Skin of body (tissue), 3 donors: ENCODE measurements at places on chromosomes 3 and 15. TPM values are rescaled to one million over a fixed set of nuclear protein-coding genes. Genes with fewer than 3 reads are reported as not detected.
A peak's percentile ranks its signal among the peaks of the same experiment; 100 is the strongest.

- DNase-seq: no peak
These were observed 951.5 kb upstream of the CFAP20DC start for GRCh38 chr3:60001369-60001768.

- DNase-seq: no peak
These were observed 14.8 kb downstream of the ABCF3 start for GRCh38 chr3:184200825-184201224.

The SLC15A2 gene
- 7.7 TPM for total RNA-seq

GRCh38 chr15:46297766-46298165, 662.9 kb downstream of the SQOR start:
- no peak for DNase-seq

The GPR176 gene
- 10.3 TPM for total RNA-seq

DNA sequence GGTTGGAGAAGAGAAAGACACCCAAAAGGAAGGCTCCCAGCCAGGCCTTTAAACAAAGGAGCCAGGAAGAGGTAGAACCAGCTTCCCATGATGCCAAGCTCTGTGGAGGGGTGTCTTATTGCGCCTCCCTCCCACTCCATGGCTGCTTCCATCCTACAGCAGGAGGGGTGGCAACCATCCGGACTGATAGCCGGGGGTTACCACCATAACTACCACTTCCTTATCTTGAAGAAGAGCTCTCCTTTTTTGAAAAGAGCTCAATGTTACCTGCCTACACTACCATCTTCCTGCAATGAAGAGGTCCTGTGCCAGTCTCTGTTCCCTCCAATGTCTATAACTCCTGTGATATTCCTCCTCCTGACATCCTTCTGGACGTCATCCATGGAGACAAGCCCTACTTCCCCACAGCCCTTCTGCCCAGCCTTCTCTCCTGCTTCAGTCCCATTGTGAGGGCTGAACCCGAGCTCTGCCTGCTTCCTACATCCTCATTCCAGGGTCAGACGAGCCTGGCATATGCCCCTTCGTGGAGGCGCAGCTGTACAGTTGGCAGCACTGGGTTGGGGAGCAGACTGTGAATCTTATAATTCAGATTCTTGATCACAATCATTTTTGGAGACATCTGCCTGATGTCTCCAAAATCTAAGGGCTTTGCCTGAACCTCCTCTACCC, 8.5 kb downstream of the CCDC9B start:
- no peak for DNase-seq

- DNase-seq: no peak
These were observed 86.1 kb upstream of the CGNL1 start for GRCh38 chr15:57290187-57290586.

- no peak for DNase-seq
These were observed 335.1 kb downstream of the SV2B start for GRCh38 chr15:91435113-91435512.

The GP5 gene
- 0.39 TPM for total RNA-seq

DNA sequence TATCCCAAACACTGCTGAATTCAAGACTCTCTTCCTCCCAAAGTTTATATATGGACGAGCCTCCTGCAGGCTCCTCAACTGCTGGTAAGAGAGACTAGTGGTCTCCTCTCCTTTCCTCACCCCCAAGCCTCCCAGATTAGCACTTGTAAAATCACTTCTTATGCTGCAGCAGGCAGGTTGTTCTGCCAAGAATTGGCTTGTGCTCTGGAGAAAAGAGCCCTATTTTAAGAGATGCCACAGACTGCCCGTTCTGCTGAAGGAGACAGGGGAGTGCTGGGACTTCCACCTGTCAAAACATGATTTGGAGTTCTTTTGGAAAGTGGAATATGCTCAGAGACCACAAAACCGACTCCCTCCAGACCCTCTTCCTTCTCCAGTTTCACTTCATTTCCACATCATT, 230.9 kb upstream of the EIF1B start:
- no peak for DNase-seq

The HDGFL3 gene
- 11.7 TPM for total RNA-seq

DNA sequence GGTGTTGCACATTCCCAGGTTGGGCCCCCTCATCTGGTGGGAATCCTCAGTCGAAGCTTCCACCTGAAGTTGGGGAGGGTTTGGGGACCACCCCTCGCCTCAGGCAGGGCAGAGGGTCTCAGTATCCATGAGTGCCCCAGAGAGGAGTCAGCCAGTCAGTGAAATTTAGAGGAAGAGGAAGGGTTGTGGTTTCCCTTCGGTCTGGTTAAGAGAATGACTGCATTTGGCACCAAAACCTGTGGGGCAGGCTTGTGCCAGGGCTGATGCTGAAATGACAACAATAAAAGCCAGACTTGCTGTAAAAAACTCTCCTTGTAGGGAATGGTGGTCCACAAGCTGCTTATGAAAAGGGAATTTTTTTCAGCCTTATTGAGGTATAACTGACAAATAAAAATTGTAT, 22.6 kb downstream of the LMCD1 start:
- DNase-seq: no peak

- no peak for DNase-seq
These were observed 375.9 kb downstream of the RSL24D1 start for GRCh38 chr15:54820811-54821210.

The SPATA12 gene
- total RNA-seq: 0.10 TPM

GRCh38 chr15:100711516-100712021, 109.2 kb downstream of the ASB7 start:
- peak; percentile 84 for DNase-seq

- DNase-seq: no peak
These were observed 377.7 kb upstream of the GOLIM4 start for GRCh38 chr3:168473334-168473890.

GRCh38 chr15:93563218-93563617, 474.2 kb upstream of the RGMA start:
- no peak for DNase-seq

The ERICH6 gene
- total RNA-seq: not detected

The SCN11A gene
- 1.9 TPM for total RNA-seq

DNA sequence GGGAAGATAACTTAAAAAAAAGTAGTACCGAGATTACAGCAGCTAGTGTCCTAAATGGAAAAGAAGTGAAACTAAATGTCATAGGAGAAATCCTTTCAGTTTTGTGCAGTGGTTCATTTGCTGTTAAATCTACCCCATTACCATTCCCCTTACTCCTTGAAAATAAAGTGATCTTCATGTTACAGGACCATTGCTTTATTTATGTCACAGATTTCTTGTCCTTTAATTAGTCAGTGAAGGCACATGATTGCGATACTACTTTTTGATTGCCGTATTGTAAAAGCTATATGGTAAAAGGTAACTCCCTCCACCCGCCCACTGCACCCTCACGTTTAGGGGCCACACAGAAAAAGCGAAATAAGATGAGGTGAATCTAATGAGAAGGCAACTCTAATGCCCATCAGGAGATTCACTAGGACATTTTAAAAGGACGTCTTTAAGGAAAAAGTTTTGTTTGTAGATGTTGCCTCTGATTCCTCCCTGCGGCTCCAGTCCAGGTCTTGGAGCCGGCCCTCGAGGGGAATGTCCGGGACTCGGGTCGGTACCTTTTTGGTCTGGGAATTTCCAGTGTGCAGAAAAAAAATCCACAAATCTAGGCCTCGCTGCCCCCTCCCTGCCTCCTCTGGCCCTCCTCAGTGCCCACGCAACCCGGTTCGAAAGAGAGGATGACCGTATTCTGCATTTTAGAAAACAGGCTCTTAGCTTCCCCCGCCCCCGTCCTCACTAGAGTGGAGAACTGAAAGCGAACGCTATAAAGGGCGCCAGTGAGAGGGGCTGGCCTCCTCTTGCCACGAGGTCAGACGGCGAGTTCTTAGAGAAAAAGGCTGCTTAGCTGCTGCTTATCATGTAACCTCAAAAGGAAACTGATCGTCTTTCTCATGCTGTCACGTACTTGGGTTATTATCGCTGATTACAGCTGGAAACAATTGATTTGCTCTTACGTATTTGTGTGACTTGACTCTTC, 21.8 kb upstream of the NFKBIZ start:
- peak; percentile 57 for DNase-seq

The CEMIP gene
- total RNA-seq: 6.5 TPM

The ALDH1L1 gene
- total RNA-seq: 8.8 TPM

The TLR9 gene
- not detected for total RNA-seq

DNA sequence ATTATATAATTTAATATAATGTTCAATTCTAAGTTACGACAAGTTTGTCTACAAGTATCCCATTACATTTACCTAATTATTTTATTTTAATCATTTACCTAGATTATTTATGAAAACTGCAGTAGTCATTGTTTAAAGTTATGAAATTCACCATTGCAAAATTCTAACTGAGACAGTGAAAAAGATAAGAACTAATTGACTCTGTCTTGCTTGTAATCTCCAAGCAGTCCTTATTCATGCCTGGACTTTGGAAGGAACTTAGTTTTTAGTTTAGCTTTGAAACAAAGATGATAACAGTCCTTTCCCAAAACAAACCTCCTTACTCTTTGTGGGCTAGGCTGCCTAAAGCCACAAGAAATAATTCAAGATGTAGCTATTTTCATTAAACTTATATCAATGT, 165.0 kb downstream of the SUCNR1 start:
- no peak for DNase-seq

DNA sequence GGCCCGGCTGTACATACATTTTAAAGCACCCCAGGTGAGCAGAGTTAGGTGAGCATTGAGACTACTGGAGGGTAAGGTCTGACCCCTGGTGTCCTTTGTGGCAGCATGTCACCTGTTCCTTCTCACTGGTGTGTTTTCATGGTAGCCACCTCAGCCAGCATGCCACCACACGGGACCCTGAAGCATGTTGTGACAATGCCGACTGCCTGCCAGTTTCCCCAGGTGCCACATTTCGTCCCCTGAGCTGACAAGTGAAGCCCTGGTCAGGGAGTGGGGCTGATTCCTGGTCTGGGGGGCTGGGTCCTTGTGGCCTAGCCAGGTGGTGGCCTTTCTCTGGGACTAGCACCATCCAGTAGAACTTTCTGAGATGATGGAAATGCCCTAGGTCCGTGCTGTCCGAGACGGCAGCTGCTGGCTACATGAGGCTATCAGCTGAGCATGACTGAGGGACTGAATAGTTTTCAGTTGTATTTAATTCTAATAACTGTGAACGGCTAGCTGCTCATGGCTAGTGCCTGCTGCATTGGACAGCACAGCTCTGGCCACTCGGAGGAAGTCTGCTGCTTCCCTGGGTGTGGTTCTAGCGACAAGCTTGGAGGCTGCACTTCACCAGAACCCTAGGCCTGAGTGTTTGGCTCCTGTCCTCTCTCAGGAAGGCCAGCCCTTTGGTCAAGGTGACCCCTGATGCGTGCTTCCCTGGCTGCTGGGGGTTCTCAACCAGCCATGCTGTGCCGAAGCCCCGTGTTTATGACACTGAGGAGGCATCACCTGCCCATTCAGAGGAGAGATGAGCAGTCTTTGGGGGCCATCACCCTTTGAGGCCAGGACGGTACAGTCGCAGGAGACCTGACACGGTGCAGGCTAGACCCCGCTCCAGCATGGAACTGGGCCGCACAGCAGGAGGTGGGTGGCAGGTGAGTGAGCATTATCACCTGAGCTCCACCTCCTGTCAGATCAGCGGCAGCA, 3.9 kb downstream of the C3orf22 start:
- no peak for DNase-seq

- DNase-seq: no peak
These were observed 37.9 kb upstream of the CTSH start for GRCh38 chr15:78982736-78983135.

The ZPLD1 gene
- total RNA-seq: 0.10 TPM

The CFAP20DC gene
- 1.3 TPM for total RNA-seq

- DNase-seq: no peak
These were observed 610.7 kb upstream of the GRM7 start for GRCh38 chr3:6250167-6250566.

- no peak for DNase-seq
These were observed 87.0 kb downstream of the RAB11A start for GRCh38 chr15:65956307-65956706.

DNA sequence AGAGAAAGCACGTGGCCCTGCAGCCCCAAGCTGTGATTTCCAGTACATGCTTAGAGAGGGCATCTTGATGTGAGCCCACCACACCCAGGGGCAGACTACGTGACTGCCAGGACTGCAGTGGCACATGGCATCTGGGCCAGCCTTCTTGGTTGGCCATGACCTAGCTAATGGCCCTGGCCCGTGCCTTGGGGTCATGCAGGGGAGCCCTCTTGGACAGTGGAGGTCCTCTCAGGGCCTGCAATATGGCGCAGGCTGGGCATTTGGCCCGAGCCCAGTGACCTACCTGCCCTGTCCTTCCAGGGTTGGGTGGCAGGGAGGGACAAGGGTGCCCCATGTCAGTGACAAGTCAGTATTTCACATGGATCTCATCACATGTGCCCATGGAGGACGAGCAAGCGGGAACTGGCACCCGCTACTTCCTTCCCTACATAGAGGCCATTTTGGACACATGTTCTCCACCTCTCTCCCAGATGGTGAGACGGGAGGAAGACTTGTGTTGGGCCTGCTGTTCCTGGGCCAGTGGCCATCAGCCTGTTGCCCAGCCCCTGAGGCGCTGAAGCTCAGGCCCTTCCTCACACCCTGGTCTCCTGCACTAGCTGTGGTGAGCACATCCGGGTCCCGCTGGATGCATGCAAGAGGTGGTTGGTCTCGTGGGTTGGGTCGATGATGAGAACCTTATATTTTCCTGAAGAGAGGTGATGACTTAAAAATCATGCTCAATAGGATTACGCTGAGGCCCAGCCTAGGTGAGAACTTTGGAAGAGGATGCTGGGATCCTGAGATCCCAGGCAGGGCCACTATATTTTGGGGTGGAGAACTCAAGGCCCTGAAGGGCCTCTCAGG, 195.6 kb downstream of the UBE3A start:
- no peak for DNase-seq

DNA sequence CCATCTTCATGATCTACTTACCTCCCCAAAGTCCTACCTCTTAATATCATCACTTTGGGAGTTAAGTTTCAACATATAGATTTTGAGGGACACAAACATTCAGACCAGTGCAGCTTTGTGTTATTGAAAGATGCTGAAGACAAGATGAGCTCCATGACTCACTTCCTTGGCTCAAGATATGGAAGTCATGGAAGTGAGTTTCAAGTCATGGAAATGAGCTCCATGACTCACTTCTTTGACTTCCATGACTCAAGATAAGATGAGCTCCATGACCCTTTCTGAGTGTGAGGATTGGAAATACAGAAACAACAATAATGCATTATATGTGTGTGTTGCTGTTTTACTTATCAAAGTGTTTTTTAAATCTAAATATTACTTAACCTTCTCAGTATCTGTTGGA, 170.2 kb upstream of the TPRG1 start:
- no peak for DNase-seq

DNA sequence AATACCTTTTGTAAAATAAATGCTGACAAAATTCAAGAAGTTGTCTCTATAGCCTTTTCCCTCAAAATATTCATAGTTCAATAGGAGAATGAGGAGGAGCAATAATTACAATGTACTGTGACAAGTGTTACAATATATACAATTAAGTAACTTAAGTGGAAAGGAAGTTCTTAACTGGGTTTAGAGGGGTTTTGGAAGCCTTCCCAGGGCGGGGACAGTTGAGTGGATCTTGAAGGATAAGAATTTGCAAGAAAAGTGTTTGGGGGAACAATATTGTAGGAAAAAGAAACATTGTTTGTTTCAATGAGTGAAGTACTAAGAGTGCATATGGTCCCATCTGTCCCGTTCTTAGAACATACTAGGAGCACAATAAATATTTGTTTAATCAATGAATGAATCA, 165.2 kb upstream of the PLSCR5 start:
- no peak for DNase-seq

GRCh38 chr3:99817047-99817436, 620 bp upstream of the CMSS1 start:
- peak; percentile 58 for DNase-seq

The SCAANT1 gene
- total RNA-seq: not detected

GRCh38 chr15:90607361-90607760, 77.6 kb downstream of the CRTC3 start:
- no peak for DNase-seq

The TICRR gene
- 2.4 TPM for total RNA-seq
